IgD-negative memory B cell (primary cell): ENCODE measurements at places on chromosomes 16 and 17. TPM values are rescaled to one million over a fixed set of nuclear protein-coding genes. Genes with fewer than 3 reads are reported as not detected.

Gene SRCIN1
- polyA plus RNA-seq = not detected

Gene CHMP6
- 30.2 TPM for polyA plus RNA-seq

Gene DNASE1L2
- polyA plus RNA-seq = not detected

Gene HID1
- 1.2 TPM for polyA plus RNA-seq

Gene SEC14L5
- 0.03 TPM for polyA plus RNA-seq

Gene CACNG3
- not detected for polyA plus RNA-seq

Gene GPR139
- polyA plus RNA-seq = not detected

Gene SLC52A1
- polyA plus RNA-seq = not detected

Gene HOXB7
- not detected for polyA plus RNA-seq

Gene LCAT
- 0.81 TPM for polyA plus RNA-seq

Gene TNFAIP1
- 11.1 TPM for polyA plus RNA-seq

Gene EFTUD2
- 67.1 TPM for polyA plus RNA-seq
